Cortex of kidney (tissue), 1 donor: ENCODE measurements at places on chromosomes 6 and 20.

- DNase-seq, result no peak
These were observed 102.7 kb upstream of the TOP1 start for GRCh38 chr20:40925829-40926510.

- DNase-seq, result no peak
These were observed 24.9 kb downstream of the DPPA5 start for GRCh38 chr6:73329201-73329600.

DNA sequence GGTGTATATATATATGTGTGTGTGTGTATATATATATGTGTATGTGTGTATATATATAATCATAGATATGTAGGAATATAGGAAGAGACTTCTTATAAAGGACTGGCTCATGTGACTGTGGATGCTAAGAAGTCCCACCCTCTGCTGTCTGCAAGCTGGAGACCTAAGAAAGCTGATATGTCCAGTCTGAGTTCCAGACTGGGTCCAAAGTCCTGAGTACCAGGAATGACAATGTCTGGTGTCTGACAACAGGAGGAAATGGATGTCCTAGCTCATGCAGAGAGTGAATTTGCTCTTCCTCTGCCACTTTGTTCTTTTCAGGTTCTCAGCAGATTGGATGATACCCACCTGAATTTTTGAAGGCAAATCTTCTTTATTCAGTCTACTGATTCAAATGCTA is 7.1 kb downstream of the ALDH5A1 start:
- no peak for DNase-seq

DNA sequence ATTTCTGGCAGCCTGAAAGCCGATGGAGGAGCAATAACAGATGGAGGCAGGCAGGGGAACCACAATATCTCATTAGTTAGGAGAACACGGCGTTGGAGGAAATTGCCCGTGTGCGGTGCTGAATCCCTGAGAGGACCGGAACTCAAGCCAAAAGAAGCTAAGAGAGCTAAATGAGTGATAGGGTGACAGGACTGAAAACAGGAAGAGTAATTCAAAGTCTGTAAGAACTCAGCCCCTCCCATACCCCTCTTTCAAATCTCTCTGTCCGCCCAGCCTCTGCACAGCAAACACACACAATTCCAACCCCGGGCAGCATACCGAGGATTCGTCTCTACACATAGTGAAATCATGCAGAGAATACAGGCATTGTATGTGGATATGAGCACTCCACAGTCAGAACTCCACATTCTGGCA is 2.6 kb upstream of the IPCEF1 start:
- no peak for DNase-seq

DNA sequence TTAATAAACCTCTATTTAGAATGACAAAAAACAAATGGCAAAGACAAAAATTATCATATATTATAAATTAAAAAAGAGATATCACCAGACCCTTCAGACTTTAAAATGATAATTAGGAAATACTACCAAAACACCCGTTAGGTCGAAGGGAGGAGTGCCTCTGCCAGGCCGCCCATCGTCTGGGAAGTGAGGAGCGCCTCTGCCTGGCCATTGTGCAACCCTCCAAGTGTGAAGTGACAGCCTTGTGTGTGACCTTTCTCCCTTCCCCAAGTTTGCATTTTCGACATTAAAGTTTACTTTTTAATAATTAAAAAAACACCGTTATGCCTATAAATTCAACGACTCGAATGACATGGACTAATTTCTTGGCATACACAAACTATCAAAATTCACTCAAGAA is 64.5 kb upstream of the TASP1 start:
- DNase-seq, result no peak

DNA sequence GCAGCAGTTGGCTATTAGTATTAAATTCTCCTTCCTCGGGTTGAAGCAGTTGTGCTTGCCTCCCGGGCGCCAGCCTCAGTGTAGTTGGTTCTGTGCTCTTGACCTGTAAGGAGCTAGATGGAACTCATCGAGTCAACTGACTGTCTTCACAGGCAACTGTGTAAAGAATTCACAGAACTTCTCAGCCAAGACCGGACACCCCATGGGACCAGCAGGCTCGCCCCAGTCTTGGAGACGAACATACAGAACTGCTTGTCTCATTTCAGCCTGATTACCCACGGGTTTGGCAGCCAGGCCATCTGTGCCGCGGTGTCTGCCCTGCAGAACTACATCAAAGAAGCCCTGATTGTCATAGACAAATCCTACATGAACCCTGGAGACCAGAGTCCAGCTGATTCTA is 8.5 kb downstream of the TFAP2C start:
- no peak for DNase-seq

GRCh38 chr6:142387997-142388815 is 86.4 kb downstream of the ADGRG6 start:
- DNase-seq, result no peak

- no peak for DNase-seq
These were observed 33.3 kb downstream of the ORC3 start for GRCh38 chr6:87623248-87623647.

DNA sequence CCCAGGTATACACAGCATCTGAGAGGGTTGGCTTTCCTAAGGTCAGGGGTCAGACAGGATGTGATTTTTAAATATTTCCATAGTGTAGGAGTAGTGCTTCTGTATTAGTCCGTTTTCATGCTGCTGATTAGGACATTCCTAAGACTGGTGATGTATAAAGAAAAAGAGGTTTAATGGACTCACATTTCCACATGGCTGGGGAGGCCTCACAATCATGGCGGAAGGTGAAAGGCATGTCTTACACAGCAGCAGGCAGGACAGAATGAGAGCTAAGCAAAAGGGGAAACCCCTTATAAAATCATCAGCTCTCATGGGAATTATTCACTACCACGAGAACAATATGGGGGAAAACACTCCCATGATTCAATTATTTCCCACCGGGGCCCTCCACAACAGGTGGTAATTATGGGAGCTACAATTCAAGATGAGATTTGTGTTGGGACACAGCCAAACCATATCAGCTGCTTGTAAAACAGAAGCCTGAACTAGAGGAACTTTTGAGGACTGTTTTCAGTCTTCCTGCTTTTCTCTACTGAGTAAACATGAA is 91.0 kb upstream of the MEI4 start:
- no peak for DNase-seq

GRCh38 chr20:59678288-59678687 is 73.9 kb downstream of the PHACTR3 start:
- no peak for DNase-seq

- DNase-seq, result no peak
These were observed 26.3 kb downstream of the ITCH start for GRCh38 chr20:34389206-34389953.

GRCh38 chr6:120675886-120676285 is 658.4 kb downstream of the TBC1D32 start:
- no peak for DNase-seq

DNA sequence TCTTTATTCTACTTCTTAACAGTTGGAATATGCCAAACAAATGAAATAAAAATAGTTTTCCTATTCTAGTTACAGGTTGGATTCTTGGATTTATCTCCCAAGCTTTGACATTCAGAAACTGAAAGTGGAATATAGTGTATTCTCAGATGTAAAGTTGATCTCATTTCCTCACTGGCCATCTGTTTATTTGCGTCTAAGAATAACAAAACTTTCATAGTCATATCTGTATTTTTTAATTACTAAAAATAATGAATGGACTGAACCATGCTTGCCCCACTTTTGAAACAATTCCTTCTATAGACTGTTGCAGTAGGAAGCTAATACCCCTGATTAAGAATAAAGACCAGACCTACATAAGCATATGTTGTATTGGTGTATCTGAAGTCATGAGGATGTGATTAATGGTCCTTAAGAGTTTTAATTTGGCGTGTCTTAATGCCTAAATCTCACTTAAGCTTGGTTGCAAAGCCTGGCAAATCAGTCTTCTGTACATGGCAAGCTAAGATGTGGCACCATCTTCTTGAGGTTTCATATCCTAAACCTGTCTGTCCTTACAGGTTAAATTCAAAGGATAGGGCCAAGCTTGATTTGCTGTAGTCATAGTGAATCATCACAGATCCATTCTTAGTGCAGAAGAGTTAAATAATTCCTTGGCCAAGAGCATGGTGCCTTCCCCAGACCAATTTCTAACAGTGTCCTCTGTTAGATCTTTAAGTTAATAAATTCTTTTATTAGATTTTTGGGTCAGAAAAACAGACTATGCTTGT is 58.9 kb downstream of the FOXO3 start:
- no peak for DNase-seq

- DNase-seq, result no peak
These were observed 118.7 kb downstream of the CLIC5 start for GRCh38 chr6:45896783-45897441.

DNA sequence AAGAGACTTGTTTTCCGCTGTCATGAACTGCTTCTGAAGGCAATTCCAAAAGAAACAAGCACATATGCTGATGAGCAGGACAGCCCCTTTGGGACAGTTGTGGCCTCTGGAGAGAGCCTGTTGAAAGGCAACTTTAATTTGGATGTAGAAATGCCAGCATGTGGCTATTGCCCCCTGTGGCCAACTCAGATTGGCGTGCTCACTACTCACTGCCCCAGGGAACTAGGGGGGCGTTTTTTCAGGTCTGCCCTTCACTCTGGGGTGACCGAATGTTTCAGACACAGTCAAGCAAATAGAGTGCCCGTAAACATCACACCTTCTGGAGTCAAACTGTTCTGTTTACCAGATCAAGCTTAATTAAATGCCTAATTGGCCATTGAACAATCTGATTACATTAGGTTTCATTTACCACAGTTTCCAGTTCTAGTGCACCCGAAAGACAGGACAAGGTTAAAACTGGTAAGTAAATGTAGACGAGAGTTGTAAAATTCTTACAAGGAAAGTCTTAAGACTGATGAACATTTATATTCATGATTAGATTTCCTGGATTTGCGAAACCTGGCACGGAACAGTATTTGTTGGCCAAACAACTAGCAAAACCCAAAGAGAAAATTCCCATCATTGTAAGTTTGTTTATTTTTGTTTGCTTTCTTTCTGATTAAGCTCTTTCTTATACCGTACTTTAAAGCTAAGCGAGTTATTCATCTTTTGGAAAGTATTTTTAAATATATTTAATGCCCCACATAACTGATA is 75.9 kb upstream of the SYNJ2 start:
- DNase-seq, result no peak

- no peak for DNase-seq
These were observed 337.0 kb downstream of the RNGTT start for GRCh38 chr6:88626460-88626859.

DNA sequence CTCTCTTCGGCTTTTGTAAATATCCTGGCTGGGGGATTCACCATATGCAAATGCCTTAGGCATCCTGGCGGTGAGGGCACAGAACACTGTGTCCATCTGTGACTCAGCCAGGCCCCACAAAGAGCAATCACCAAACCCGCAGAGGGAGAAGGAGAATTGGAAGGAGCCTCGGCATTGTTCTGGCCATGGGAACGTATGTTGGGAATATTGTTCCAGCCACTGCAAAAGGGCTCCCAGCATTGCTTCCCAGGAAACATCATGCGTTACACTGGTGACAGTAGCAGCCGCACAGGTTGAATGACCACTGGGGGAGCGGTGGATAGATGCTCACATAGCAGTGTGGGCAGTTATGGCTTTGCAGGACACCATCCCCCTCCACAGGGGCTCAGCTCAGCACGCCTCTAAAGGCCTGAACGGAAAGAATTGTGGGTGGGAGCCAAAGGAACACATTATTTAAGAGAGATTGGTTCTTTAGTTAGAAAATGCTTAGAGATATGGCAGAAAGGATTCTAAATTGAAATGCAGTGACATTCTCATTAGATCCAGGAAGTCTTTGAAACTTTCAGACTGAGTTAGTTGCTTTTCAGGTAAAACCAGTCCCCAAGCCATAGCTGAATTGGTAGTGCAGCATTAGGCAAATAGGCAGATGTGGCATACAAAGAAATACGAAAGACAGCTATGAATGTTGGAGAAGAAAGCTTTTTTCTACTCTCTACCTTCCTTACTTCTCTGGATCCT is 104.3 kb downstream of the RNF144B start:
- DNase-seq, result no peak

DNA sequence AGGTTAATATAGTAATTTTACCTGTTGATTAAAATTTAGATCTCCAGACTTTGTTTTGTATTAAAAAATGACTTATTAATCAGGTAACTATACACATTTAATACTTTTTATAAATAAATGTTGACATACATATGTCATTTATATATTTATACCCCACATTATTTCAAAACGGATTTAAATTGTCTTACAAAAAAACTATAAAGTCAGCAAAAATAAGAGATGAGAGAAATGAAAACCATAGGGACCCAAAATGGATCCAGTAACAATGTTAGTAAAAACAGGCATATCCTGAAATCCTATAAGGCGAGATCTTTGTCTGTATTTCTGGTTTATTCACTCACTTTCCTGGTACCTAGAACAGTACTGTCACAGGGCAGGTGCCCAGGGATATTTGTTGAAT is 91.5 kb downstream of the PACRG start:
- DNase-seq, result no peak

DNA sequence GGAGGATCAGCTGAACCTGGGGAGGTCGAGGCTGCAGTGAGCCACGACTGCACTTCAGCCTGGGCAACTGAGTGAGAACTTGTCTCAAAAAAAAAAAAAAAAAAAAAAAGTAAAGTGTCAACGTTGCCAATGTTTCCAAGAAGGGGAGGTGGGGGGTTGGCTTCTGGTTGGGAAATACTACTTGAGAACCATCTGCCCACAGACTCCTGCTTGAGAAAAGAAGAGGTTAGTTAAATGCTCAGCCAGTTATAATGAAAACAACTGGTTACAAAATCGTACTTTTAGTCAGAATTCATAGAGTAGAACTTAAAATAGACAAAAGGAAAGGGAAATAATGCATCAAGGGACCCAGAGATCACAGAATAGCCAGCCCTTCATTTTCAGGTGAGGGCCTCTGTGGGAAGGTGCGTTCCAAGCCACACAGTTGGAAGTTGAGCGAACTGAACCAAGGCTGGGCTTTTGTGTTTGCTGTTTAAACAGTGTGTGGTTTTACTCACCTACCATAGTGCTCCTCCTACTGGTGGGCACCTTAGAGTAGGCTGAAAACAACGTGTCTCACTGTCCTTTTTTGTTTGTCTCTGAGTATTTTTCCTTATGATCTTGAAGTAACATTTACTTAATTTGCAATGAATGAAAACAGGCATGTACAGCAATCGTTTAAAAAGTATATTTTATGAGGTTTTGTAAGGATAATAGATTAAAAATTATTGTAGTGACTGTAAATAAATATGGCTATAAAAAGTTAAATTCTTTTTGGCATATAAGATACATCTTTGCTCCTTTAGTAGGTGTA is 200.7 kb downstream of the BCAS1 start:
- DNase-seq, result no peak

- DNase-seq, result no peak
These were observed 47.6 kb downstream of the MDGA1 start for GRCh38 chr6:37650071-37650481.

DNA sequence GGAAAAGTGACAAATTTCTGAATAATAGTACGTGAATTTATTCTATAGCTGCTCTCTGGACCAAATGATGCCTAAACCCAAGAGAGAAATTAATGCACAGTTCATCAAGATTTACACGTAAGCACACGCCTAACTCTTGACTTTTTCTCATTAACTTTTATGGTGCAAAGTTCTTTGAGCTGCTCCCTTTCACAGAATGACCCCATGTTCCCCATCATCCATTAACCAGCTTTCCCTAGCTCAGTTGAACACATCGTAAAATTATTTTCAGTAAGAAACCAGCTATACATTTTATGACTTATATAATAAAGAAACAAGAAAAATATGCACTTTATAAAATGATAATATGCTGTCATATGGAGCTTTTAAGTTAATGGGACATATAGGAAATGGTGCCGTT is 54.3 kb downstream of the ID4 start:
- DNase-seq, result no peak

GRCh38 chr6:143955971-143956370 is 52.1 kb downstream of the PLAGL1 start:
- DNase-seq, result no peak

- no peak for DNase-seq
These were observed 231.6 kb downstream of the SYNDIG1 start for GRCh38 chr20:24701027-24701426.
